ENCODE measurements at places on chromosomes 13 and 19.

- no peak for DNase-seq
Observed at GRCh38 chr13:46996316-46997030, 99.6 kb upstream of the HTR2A start.

DNA sequence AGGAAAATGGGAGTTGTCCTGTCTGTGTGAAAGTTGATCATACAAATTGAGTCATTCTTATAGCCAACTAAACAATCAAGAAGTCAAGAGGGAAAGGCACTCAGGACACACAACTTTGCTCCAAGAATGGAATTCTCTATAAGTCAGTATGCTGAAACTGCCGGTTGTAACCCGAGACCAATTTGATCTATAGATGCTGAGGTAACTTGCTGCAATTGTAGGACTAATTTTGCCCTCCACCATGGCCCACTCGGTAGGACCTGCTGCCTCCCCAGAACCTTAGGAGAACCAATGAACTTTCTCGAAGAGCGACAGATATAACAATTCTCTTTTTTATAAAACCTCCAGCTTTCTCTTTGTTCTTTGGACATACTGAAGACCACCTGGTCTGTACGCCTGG, 157.0 kb downstream of the RNF17 start:
- DNase-seq: no peak

DNA sequence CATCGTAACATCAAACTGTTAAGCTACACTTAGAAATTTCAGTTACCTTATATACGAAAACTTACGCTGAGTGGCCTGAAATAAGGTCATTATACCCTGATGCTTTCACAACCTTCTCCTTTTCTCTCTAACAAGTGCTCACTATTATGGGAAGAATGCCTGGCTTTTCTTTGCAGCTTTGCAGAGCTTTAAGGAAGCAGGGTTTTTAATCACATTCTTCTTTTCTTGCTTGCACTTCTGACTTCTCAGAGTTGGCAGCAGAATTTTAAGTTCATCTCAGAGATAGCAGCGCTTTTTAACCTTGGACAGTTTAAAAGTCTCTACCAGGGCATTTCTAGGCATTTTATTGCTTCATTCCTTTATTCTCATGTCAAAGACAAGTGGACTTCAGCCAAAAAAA, 285.1 kb downstream of the SPRY2 start:
- DNase-seq: no peak

GRCh38 chr13:32882691-32883090, 133.5 kb upstream of the KL start:
- DNase-seq: no peak

- no peak for DNase-seq
Observed at GRCh38 chr13:73065665-73066340, 7.0 kb downstream of the KLF5 start.

- DNase-seq: no peak
Observed at GRCh38 chr13:73058432-73058735, 421 bp upstream of the KLF5 start.

- no peak for DNase-seq
Observed at GRCh38 chr19:57293719-57294118, 13.4 kb downstream of the ZNF460 start.

GRCh38 chr13:33275916-33276315, 9.6 kb downstream of the STARD13 start:
- DNase-seq: no peak

DNA sequence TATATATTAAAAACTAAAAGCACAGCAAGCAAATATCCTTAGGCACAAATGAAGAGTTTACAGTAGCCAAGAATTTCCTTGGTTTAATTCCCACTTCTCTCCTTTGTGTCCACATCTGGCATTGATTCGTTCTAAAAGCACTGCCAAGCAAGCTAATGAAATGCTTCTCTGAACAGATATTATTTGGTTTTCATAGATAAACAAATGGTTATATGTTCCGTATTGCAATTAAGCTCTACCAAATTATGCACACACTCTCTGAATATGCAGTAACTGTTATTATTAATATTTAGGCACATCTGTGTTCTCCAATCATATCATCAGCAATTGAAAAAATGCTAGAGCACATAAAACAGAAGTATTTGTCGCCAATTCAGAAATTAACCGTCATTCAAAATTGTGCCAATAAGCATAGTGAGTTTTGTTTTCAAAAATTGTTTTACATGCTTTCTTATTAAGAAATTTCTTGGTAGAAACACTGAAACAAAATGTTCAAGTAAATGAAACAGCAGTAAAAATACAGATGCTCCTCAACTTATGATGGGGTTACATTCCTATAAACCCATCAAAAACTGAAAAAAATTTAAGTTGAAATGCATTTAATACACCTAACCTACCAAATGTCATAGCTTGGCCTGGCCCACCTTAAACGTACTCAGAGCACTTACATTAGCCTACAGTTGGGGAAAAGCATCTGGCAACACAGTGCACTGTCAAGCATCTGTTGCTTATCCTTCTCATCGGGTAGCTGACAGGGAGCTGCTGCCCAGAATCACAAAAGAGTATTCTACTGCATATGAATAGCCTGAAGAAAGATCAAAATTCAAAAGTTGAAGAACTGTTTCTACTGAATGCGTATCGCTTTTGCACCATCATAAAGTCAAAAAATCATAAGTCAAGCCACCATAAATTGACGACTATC, 2134.7 kb downstream of the PCDH9 start:
- DNase-seq: no peak

GRCh38 chr13:66139701-66140100, 1090.4 kb downstream of the PCDH9 start:
- DNase-seq: no peak

- DNase-seq: no peak
Observed at GRCh38 chr13:114116734-114117133, 15.7 kb downstream of the RASA3 start.

DNA sequence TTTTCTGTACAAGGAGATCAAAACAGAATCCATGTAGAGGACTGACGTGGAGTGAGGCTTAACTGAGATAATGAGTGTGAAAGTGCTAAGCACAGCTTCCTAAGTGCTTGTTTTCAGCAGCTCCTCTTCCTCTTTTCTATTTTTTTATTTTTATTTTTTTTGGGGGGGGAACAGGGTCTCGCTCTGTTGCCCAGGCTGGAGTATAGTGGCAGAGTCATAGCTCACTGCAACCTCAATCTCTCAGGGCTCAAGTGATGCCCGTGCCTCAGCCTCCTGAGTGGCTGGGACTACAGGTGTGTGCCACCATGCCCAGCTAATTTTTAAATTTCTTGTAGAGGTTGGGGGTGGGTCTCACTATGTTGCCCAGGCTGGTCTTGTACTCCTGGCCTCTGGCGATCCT, 5.6 kb upstream of the FOSB start:
- DNase-seq: no peak

DNA sequence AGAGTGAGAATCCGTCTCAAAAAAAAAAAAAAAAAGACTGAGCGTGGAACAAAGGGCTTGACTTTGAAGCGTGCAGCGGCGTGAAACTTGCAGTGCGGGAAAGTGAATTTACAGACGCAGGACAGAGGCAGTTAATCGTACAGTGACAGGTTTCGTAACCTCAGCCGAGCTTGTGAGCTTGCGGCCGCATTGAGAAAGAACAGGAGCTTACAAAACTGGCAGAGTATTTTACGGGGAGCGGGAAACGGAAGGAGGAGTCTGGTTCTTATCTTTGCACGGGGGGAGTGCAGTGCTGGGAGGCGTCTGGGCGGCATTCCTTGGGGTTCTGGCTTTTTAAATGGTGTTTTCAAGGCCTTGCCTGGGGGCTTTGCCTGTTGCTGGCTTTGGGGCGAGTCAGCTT, 6.0 kb upstream of the BSG start:
- no peak for DNase-seq

Measured in CD8-positive, alpha-beta memory T cell (primary cell).